Stimulated activated CD4-positive, alpha-beta T cell treated with anti-CD3 and anti-CD28 coated beads, TNF-alpha, amount 100 ng/mL, for 48 hours (primary cell): ENCODE measurements at places on chromosomes 5 and 9.

DNA sequence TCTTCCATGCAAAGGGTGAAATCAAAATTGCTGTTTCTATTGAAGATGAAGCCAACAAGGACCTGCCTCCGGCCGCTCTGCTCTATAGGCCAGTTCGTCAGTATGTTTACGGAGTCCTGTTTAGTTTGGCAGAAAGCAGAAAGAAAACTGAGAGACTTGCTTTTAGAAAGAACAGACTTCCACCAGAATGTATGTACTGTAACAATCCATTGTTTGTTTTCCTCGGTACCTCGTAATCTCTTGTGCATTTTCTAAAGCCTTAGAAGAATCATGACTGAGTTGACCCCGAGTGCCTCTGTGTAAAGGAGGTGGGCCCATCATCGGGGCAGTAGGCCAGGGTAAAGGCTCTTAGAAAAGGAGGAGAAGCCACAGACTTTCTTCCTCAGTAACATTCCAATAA lies 44.2 kb upstream of the PHF2 start:
- DNase-seq = no peak

DNA sequence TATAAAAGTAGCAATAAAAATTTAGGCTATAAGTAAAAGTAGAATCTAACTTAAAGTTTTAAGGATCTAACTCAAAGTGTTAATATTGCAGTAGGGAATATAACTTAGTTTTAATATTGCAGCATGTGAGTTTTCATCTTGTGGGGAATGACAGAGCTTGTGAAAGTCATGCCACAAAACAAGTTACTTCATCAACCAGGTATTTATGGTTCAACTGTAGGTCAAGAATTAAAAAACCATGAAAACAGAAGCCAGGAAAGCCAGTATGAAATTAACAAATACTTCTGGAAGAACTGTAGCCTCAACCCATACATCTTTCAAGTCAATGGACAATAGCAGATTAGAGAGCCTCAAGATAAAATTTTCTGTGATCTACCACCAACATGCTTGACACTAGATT lies 19.0 kb downstream of the HMGCS1 start:
- no peak for DNase-seq

- no peak for DNase-seq
Observed at GRCh38 chr5:79691007-79691406, 1.4 kb downstream of the CMYA5 start.

- no peak for DNase-seq
Observed at GRCh38 chr5:30392897-30393296, 800.6 kb upstream of the CDH6 start.

DNA sequence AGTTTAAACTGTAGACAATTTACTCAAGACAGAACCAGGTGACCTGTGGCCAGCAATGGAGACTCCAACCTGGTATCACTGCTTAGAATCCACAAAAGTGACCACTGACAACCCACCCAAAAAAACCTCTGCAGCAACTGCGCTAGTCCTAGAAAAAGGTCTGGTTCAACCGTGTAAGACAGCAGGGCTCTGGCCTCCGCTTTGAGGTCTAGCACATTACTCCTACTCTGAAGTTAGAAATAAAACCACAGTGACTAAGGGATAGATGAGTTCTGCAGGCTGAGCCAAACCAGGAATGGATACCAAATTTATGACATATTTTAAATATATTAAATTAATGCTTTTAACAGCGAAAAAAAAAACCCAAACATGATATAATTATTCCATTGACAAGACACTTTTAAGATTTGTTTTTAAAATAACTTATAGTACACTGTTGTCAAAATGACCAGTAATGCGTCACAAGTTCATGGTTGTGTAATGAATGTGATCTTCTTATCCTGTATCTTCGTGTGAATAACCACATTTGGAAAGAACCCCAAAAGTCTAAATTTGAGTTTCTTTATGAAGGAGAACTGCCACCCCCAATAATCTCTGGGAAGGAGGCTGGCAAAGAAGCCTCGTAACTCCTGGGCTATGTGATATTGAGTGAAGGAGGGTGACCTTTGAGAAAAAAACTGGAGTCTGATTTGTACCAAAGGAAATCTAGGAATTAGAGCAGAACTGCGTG lies 101.9 kb upstream of the SLC44A1 start:
- DNase-seq = no peak

DNA sequence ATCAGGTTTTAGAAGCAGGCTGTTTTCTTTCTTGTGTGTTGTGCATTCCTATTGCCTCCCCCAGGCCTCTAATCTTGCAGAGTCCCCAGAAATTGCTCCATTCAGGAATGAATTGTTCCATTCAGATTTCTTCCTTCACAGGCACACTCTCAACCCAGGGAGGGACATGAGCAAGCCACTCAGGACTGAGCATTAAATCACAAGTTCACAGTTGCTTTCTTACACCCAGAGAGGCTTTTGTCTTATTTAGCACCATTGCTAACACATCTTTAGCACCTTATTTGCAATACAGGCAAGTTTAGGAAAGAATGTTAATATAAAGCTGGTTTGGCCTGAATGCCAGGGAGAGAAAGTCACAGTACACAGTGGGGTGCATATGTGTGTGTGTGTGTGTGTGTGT lies 221.4 kb downstream of the RAB3C start:
- DNase-seq = no peak
